ENCODE measurements at places on chromosomes 2 and 18.

- DNase-seq, result no peak
These were observed 12.0 kb downstream of the SERPINE2 start for GRCh38 chr2:224027070-224027469.

GRCh38 chr2:37629529-37629928 is 41.9 kb downstream of the CDC42EP3 start:
- no peak for DNase-seq

- DNase-seq, result no peak
These were observed 1218.9 kb downstream of the DSC3 start for GRCh38 chr18:29823671-29824070.

DNA sequence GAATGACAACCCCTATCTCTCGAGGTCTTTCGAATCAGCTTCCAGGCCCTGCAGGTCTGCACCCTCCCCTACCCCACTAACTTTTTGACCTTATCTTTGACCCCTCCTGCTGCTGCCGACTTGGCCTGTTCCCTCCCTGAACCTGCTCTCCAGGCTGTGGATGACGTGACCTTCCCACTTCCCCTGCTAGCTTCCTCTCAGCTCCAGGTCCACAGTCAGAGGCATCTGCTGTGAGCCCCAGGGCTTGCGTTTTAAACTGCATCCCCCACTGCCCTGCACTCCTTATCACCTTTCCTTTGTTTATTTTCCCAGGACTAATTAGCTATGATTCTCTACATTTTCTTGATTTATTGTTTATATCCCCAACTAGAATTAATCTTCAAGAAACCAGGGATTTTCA is 71.2 kb upstream of the ALKAL2 start:
- DNase-seq, result no peak

GRCh38 chr18:29147944-29148343 is 971.0 kb upstream of the CDH2 start:
- no peak for DNase-seq

DNA sequence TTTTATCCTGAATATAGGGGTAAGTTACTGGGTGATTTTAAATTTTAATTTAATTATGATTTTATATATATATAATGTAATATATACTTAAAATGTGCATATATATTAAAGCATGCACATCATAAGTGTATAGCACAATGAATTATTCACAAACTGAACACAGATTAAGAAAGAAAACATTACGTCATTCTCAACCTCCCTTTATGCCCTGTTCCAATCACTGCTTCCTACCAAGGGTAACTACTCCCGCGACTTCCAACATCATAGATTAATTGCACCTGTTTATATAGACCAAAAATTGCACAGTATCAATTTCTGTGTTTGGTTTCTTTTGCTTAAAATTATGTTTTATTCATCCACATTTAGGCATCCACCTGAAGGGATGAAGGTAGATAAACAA is 301.3 kb upstream of the KLHL14 start:
- DNase-seq, result no peak

DNA sequence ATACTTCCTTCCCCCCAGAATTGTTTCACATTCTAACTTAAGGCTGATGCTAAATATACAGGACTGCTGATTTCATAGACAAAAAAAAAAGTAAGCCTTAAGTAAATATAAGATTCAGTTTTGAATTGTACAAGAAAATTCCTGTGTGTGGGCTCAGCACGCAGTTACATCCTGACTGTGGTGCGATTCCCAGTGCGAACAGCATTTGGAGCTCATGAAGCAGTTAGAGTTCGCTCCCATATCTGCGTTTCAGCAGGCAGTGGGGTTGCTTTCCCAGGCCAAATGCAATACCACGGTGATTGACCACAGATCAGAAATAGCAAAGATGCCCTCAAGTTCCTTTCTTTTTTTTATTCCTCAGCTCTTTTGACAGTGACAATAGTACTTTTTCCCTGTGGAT is 75.6 kb downstream of the SATB2 start:
- DNase-seq, result no peak

GRCh38 chr2:233857511-233858141 is 3.3 kb upstream of the HJURP start:
- DNase-seq, result no peak

GRCh38 chr18:10037181-10037580 is 123.4 kb downstream of the VAPA start:
- DNase-seq, result no peak

DNA sequence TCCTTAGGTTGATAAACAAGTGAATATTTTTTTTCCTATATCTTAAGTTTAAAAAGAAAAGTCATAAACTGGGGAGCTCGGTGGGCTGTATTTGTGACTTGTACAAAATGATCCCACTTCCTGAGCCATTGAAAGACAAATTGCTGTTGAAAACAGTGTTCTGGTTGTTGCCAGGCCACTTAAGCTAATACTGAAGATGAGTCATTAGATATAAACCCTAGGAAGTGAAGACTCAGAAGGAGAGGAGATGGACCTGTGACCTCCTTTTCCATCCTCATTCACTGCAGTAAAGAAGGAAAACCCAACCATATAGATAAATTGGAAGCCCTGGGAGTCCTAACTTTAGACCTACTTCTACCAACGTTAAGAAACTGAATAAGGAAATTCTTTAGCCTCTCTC is 46.2 kb upstream of the SERPINE2 start:
- DNase-seq, result no peak

GRCh38 chr2:143356336-143356735 is 227.1 kb downstream of the ARHGAP15 start:
- no peak for DNase-seq

DNA sequence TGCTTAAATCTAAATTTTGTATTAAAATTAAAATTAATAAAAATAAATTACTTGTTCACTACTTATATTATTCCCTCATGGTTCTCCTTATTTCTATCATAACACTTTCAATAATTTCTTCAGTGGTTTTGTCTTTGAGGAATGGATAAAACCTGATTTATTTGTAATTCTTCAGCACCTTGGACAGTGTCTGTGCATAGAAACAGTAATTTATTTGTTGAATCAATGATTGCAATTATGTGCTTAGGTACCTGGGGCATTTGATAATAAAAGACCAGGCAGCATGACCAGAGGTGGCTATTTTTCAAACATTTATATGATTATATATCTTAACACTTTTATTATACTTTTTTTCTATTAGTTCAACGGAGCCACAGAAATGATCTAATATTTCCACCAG is 1062.7 kb downstream of the DSC3 start:
- no peak for DNase-seq

GRCh38 chr2:144628566-144628965 is 108.6 kb upstream of the ZEB2 start:
- DNase-seq, result no peak

GRCh38 chr18:35497027-35497369 is 762 bp downstream of the INO80C start:
- DNase-seq, result no peak

DNA sequence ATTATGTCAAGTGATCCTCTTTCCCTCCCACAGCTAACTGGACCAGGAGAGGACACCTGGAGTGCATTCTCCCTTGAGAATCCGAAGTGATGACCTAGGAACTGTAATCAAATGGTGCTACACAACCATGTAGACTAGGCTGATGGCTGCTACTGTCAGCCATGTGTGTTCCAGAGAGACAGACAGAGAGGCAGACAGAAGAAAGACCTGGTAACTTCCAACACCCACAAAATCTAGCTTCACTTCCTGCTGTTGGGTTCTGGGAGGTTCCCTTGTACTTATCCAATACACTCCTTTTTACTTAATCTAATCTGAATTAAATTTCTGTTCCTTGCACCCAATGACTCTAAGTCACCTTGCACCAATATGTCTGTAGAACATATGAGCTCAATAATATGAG is 72.3 kb downstream of the AAK1 start:
- no peak for DNase-seq

DNA sequence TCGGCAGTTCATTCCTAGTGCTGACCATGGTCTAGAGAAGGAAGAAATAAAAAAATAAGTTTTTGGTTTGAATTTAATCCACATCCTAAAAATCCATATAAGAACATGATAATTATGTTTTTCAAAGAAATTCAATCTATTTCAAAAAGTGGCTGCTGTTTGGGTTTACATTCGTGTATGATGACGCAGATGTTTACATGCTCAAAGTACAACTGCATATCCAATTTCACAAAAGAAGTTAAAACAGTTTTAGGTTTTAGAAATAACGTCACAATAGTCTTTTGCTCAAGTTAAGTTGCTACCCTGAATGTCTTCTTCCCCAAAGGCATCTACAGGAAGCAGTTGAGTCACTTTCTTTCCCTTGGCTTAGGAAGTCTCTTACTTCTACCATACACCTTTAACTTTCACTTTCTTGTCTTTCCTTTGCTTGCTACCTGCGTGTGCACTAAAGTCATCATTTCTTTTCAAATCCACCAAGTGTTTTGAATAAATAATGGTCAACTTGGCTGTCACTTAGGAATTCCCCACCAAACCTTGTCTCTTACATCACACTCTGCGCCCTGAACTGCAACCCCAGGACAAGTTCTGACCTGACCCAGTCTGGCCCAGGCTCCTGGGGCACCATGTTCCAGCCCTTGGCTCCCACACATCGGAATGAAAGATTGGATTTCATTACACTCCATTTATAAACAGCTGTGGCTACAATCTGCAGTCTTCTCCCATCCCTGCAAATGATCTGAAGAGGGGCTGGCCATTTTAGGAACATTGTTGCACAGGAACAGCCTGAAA is 28.4 kb downstream of the FAM237A start:
- no peak for DNase-seq
